ENCODE measurements at places on chromosomes 5 and 9.

DNA sequence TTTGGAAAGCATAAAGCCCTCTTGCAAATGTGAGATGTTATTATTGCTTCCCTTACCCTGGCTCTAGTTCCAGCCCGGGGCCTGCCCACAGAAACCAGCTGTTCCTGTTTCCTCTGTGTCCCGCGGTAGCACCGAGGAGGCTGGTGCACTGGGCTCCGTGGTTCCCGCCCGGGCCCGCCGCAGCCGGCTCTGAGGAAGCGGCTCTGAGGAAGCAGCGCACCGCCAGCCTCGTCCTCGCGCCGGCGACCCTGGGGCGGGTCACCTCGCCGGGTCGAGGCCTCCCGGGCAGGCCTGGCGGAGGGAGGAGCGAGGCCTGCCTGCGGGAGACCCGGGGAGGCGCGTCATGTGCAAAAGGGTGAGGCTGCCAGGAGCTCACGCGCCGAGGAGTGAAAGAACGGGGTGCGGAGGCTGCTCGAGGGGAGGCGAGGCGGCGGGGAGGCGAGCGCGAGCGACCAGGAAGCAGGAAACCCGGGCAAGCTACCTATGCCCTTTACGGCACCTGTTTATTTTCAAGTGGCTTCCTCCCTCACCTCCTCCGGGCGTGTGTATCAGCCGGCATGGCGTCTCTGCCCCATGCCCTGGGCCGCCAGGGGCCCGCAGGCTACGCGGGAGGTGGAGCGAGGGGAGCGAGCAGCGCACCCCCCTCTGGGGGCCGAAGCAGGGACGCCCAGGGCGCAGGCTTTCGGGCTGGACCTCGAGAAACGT, 61.3 kb upstream of the MEGF10 start:
- DNase-seq: peak; percentile 10

DNA sequence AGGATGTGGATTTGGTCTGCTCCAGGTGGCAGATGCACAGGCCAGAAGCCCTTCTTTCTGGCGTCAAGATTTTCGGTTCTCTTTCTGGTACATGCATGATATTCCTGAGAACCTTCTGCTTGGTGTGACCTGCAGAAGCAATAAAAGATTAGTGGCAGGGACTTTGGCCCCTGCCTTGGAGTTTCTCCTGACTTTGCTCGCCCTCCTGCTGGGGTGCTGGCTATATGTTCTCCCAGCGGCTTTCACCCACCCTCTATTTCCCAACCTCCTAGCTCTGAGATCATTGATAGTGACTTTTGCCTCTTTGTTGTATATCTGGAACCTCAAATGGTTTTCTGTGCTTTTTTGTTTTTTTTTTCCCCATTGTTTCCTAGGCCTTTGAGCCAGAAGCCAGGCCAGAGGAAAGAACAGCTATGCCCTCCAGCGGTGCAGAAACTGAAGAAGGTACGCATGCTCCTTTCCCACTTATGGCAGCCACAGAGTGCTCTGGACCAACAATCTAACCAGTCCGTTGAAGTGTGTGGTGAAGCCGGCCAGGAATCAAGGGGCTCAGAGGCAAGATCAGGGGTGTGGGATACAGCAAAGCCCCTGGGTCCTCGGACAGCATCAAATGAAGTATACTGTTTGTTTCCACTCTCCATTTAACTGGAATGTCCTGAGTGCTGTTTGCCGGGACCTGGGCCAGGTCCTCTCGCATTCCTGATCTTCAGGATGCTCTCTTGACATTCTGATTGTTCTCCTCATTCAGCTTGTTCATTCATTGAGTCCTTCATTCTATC, 154.5 kb downstream of the ARHGEF28 start:
- DNase-seq: no peak

DNA sequence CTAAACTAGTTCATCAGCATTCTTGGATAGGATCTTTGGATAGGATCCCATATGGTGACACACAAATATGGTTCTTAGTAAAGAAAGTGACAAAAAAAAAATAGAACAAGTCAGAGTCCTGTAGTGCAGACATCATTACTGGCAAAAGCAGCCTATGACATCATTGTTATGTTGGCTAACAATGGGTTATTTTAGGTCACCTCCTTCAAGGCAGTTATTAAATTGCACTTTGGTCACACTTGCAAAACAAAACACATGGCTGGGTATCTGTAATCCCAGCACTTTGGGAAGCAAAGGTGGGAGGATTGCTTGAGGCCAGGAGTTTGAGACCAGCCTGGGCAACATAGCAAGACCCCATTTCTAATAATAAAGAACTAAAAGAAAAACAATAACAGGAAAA, 185.9 kb downstream of the KIAA0825 start:
- no peak for DNase-seq

DNA sequence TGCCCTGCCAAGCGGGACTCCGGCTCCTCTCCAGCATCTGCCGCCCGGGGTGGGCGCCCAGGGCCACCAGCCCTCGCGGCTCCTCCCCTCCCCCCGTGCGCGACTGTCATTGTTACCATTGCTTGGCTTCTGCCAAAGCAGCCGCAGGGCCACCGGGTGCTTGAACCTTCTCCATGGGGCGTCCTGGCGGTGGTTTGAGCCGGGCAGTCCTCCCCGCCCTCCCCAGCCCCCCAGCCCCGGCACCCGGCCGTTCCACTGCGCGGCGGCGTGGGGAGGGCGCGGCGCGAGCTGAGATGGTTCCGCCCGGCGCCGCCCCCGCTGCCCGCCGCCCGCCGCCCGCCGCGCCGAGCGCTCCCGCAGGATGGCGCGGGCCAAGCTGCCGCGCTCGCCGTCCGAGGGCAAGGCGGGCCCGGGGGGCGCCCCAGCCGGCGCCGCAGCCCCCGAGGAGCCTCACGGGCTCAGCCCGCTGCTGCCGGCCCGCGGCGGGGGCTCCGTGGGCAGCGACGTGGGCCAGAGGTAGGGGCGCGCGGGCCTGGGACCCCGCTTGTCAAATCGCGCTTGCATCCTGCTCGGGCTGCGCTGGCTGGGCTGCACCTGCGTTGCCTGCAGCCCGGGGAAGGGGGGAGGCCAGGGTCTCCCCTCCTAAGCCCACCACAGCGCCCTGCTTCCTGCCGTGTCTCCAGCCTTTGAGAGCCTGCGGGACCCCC, 34.4 kb downstream of the KCNT1 start:
- DNase-seq: no peak

GRCh38 chr5:173327948-173328843, at the start of gene STC2:
STC2 (minus strand) TSS chr5:173328414; CDS start chr5:173328193, 221 bp downstream.
- no peak for DNase-seq

DNA sequence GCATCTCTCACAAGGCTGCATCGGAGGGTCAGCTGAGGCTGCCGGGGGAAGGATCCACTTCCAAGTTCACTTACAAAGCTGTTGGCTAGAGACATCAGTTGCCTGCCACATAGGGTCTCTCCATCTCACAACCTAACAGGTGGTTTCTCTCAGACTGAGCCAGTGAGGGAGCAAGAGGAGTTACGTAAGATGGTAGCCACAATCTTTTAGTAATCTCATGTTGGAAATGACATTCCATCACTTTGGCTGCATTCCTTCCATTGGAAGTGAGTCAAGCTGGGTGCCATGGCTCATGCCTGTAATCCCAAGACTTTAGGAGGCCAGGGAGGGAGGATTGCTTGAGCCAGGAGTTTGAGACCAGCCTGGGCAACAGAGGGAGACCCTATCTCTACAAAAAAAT, 7.4 kb upstream of the GRK6 start:
- no peak for DNase-seq

- no peak for DNase-seq
Observed at GRCh38 chr5:89279391-89280036, 396.5 kb upstream of the MEF2C start.

- no peak for DNase-seq
Observed at GRCh38 chr9:404234-404633, 189.6 kb downstream of the DOCK8 start.

DNA sequence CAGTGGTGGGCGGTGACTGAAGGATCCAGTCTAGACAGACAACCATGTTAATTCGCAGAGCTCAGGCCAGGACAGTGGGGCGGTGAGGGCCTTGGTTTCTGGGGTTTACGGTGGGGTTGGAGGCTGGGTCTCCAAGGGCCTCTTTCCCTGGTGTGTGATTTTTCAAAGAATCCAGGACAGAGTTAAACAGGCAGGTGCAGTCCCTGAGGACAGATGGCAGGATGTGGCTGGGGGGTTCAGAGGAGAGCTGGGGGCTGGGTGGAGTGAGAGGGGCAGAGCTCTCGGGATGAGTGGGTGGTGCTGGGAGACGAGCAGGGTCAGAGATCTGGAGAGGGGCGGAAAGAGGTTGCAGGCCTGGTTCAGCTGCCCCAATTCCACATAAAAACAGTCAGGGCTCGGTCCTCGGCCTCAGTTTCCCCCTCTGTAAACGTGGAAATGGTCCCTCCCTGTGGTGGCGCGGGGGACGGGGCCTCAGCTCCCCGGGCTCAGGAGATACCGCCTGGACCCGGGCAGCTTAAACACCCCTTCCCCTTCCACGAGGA, 145.9 kb downstream of the GAPVD1 start:
- no peak for DNase-seq

GRCh38 chr5:123036391-123037103, at the start of gene PPIC:
PPIC (minus strand) TSS chr5:123036725; CDS start chr5:123036625, 100 bp downstream.
- DNase-seq: no peak

DNA sequence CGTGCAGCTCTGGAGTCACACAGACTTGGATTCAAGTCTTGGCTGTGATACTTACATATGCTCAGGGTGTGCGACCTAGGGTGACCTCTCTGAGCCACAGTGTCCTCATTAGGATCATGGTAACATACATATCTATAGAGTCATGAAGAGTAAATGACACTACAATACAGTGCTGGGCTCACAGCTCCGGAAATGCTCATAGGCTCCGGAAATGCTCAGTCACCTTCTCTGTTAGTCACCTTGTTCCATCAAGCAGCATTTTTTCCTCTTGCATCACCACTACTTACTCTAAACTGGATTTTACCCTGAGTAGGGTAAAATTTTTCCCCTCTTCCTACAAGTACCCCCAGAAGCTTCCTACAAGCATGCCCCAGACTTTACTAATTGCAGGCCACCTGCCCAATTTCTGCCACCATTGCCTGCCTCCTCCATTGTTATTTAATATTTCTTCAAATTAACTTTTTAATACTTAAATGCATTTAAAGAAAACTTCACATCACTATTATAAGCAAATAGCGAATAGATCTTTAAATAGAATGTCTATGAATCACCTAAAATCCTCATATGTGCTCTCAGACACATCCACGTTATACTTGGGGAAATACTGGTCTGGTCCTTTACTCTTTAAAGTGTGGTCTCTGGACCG, 147.6 kb upstream of the SPRY4 start:
- DNase-seq: peak; percentile 7

Data from stimulated activated CD4-positive, alpha-beta T cell treated with anti-CD3 and anti-CD28 coated beads, Interleukin-15, amount 100 ng/mL, for 1 hour (primary cell).